ENCODE measurements at places on chromosomes 3 and 15. TPM values are rescaled to one million over a fixed set of nuclear protein-coding genes. Genes with fewer than 3 reads are reported as not detected.

Gene ITGA11
- not detected for total RNA-seq

Gene CCR1
- total RNA-seq = not detected

Gene MGA
- total RNA-seq = 19.0 TPM

Gene IL20RB
- 0.73 TPM for total RNA-seq

Gene GPR87
- total RNA-seq = 14.5 TPM

Gene TPRG1
- total RNA-seq = 1.2 TPM

Gene SLC12A8
- 11.7 TPM for total RNA-seq

Gene DAZL
- 0.04 TPM for total RNA-seq

Gene ACTL6A
- total RNA-seq = 105 TPM

Gene OSTN
- 0.35 TPM for total RNA-seq

Gene SPATA12
- 0.47 TPM for total RNA-seq

DNA sequence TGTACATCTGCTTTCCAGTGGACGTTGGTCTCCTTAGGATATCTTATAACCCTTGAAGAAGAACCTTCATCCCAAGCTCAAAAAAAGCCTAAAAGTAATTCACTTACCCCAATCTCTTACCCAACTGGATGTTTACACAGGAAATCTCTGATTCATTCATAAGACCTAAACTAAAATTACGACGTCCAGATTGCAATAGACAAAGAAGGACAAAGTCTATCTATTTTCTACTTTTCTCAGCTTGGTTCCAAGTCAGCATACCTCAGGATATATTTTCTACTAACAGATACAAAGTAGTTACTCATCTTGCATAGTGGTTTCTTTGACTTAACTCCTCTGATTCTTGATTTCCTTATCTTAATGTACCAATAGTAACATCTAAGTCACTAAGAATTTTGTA is 669.9 kb downstream of the OTOL1 start:
- H3K4me1 ChIP-seq = peaks cover 13% of the 10 kb centered on the region
- no peaks in the 10 kb centered on the region for H3K36me3 ChIP-seq
- no peak overlapping the region for H3K4me3 ChIP-seq
- no peaks in the 10 kb centered on the region for H3K27me3 ChIP-seq

GRCh38 chr3:34359064-34359463 is 560.6 kb downstream of the PDCD6IP start:
- no peaks in the 10 kb centered on the region for H3K27me3 ChIP-seq
- H3K4me1 ChIP-seq = no peaks in the 10 kb centered on the region
- H3K36me3 ChIP-seq = no peaks in the 10 kb centered on the region
- no peak overlapping the region for H3K4me3 ChIP-seq
- H3K27ac ChIP-seq = no peak overlapping the region

GRCh38 chr15:82699726-82700125 is 9.9 kb downstream of the AP3B2 start:
- H3K36me3 ChIP-seq = no peaks in the 10 kb centered on the region
- H3K4me1 ChIP-seq = no peaks in the 10 kb centered on the region
- DNase-seq = no peak
- no peak overlapping the region for H3K27ac ChIP-seq

- no peak overlapping the region for H3K4me3 ChIP-seq
- H3K4me1 ChIP-seq = peaks cover 21% of the 10 kb centered on the region
- no peak for DNase-seq
- H3K27ac ChIP-seq = no peak overlapping the region
- H3K36me3 ChIP-seq = no peaks in the 10 kb centered on the region
- no peaks in the 10 kb centered on the region for H3K27me3 ChIP-seq
These were observed 71.1 kb upstream of the BLM start for GRCh38 chr15:90645873-90646575.

- no peak for DNase-seq
- 0 out of 2 replicates have a peak, but pooled peaks cover 2% of the 10 kb centered on the region for H3K4me1 ChIP-seq
- H3K36me3 ChIP-seq = no peaks in the 10 kb centered on the region
- H3K27me3 ChIP-seq = peaks cover 7% of the 10 kb centered on the region
- no peak overlapping the region for H3K4me3 ChIP-seq
These were observed 56.4 kb upstream of the TLE3 start for GRCh38 chr15:70153921-70154717.

DNA sequence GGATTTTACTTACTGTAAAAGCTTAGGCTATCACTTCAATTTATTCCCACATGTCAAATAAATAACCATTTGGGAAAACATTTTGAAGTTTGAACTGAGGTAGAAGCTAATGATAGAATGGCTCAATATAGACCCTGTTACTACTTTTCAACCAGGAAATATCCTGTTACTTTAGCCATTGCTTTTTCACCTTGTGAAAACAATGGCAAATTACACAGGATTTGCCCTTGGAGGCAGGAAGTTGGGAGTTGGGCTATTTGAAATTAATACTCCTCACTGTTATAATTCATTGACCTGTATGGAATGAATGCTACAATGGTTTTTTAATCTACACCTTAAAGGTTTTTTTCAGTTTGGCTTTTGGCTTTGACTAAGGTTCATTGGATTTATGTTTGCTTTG is 98.1 kb upstream of the UBE2E2 start:
- no peaks in the 10 kb centered on the region for H3K27me3 ChIP-seq
- no peaks in the 10 kb centered on the region for H3K36me3 ChIP-seq
- no peak for DNase-seq
- no peak overlapping the region for H3K27ac ChIP-seq

DNA sequence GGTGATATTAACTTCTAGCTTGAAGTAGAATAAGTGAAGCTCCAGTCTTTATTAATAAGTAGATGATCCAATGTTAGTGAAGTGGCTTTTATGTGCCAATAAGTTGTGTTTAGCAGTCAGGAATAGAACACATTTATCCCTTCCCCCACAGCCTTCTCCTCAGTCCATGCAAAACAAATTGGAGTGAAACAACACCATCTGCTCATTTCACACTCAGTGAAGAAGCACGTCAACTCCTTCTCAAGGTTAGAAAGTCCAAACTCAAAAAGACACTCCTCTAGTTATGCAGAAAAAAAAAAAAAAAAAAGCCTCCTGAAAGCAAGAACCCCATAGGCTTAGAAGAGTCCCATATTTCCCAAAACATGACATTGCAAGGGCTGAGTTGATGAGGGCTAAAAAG is 18.0 kb upstream of the NEO1 start:
- no peak overlapping the region for H3K4me3 ChIP-seq
- no peaks in the 10 kb centered on the region for H3K4me1 ChIP-seq
- H3K36me3 ChIP-seq = no peaks in the 10 kb centered on the region
- peaks cover 87% of the 10 kb centered on the region for H3K27me3 ChIP-seq
- no peak overlapping the region for H3K27ac ChIP-seq

DNA sequence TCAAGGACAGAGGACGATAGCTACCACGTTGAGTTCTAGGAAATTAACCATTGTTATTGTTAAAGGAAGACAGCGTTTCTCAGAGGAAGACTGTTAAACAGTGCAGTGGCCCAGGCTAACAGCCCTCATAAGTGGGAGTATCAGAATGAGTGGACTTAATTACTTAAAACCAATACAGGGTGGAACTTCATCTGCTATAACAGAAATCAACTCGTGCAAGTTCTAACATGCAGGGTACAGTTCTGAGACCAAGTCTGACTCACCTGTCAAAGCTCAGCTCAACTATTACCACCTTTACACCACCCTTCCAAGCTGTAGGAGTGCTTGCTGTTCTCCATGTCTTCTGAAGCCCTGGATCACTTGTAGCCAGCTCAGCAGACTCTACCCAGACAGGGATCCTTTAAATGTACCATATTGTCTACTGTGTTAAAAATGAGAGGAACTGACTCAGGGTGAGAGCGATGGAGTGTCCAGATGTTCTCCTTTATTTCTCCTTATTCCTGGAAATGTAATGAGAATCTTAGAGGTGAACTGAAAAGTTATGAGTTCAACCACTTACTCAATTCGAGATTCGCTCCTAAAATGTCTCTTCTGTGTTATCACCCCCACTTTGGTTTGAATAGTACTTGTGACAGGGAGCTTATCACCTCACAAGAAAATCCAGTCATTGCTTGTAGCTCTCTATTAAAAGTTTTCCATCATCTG is 26.5 kb downstream of the CD86 start:
- H3K27me3 ChIP-seq = peaks cover 6% of the 10 kb centered on the region
- H3K4me1 ChIP-seq = no peaks in the 10 kb centered on the region
- no peak for DNase-seq

- no peaks in the 10 kb centered on the region for H3K27me3 ChIP-seq
- H3K4me3 ChIP-seq = no peak overlapping the region
- no peaks in the 10 kb centered on the region for H3K36me3 ChIP-seq
- no peak for DNase-seq
- H3K27ac ChIP-seq = no peak overlapping the region
- no peaks in the 10 kb centered on the region for H3K4me1 ChIP-seq
These were observed 88.7 kb upstream of the TNIK start for GRCh38 chr3:171548917-171549316.

DNA sequence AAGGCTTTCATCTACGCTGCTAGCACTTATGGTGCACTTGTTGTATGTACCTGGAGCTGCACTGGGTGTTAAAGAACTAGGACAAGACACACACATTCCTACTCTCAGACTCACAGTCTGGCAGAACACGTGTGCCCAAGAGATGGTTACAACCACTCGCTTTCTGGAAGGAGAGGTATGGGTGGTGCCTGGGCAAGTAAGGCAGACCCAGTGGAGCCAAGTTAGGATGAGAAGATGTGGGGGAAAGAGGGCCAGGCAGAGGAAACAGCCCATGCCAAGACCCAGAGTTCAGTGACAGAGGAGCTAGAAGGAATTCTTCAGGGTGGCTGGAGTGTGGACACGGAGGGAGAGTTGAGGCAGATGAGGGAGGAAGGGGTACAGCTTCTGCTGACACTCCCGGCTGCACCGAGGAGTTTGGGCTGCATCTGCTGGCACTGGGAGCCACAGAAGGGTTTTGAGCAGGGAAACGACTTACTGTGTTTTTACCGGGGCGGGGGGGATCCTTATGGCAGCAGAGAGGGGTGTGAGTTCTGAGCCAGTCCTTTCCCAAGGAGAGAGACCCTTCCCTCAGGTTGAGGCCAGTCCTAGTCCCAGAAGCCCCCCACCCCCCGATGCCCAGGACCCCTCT is 59.0 kb downstream of the GRIP2 start:
- H3K27me3 ChIP-seq = no peaks in the 10 kb centered on the region
- peaks cover 26% of the 10 kb centered on the region for H3K36me3 ChIP-seq
- H3K4me1 ChIP-seq = no peaks in the 10 kb centered on the region
- H3K27ac ChIP-seq = no peak overlapping the region
- H3K4me3 ChIP-seq = no peak overlapping the region

DNA sequence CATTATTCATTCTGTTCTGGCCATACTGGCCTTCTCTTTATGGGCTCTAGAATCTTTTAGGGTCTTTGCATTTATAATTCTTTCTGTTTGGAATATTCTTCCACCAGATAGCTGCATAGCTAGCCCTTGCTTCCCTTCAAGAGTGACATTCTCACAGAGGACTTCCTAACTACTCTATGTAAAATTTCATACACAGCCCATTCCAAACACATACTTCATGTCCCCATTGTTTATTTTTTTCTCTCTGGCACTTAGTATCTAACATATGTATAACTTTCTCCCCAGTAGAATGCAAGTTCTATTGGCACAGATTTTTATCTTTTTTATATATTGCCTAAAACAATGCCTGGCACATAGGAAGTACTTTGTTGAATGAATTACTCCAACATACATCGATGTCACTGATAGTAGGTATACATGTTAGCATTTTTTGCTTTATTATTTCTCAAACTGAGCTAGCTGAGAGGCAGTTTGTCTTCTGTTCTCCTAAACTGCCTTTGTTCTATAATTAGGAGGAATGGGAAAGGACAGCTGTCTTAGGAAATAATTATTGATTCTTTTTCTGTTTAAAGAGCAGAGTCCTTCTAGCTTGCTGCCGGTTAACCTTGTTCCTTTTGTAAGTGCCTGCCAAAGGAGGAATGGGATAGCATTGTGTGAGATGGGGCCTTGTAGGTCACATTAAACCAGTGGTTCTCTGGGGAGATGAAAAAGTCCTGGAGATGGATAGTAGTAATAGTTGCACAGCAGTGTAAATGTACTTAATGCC is 7.9 kb downstream of the FAM162A start:
- H3K4me3 ChIP-seq = no peak overlapping the region
- H3K27ac ChIP-seq = no peak overlapping the region
- H3K4me1 ChIP-seq = peaks cover 11% of the 10 kb centered on the region
- H3K27me3 ChIP-seq = no peaks in the 10 kb centered on the region
- no peak for DNase-seq
- H3K36me3 ChIP-seq = peaks cover 12% of the 10 kb centered on the region

- no peak overlapping the region for H3K4me3 ChIP-seq
- DNase-seq = peak; percentile 64
- peak overlapping the region; percentile 20 for H3K27ac ChIP-seq
These were observed 6.5 kb downstream of the DAG1 start for GRCh38 chr3:49476563-49476962.

GRCh38 chr15:56805466-56806147 is 72.3 kb upstream of the ZNF280D start:
- H3K4me1 ChIP-seq = peaks cover 13% of the 10 kb centered on the region
- peak; percentile 71 for DNase-seq
- H3K27ac ChIP-seq = peak overlapping the region; percentile 10
- H3K4me3 ChIP-seq = peak overlapping the region; percentile 58
- H3K27me3 ChIP-seq = no peaks in the 10 kb centered on the region

DNA sequence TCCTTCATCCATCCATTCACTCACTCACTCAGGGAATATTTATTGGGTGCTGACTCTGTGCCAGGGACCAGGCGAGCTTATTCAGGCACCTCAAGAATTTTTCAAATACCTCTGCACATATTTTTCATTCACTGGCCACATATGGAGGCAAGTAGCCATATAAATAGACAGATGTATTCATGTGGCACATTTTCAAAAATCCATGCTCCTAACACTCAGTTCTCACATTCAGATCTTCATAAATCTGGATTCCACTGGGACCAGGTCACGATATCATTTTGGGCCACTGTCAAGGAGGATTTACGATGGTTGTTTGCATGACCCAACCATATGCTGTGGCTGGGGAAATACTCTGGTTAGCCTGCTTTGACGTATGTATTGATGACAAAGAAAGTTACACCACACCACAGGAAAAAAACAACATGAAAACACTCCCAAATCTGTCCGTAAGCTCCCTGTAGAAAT is 241.8 kb upstream of the LRTM1 start:
- H3K27me3 ChIP-seq = no peaks in the 10 kb centered on the region
- peak overlapping the region; percentile 93 for H3K27ac ChIP-seq
- DNase-seq = peak; percentile 66
- no peak overlapping the region for H3K4me3 ChIP-seq
- H3K36me3 ChIP-seq = no peaks in the 10 kb centered on the region
- H3K4me1 ChIP-seq = peaks cover 18% of the 10 kb centered on the region

- no peaks in the 10 kb centered on the region for H3K36me3 ChIP-seq
- peaks cover 6% of the 10 kb centered on the region for H3K4me1 ChIP-seq
- H3K27me3 ChIP-seq = no peaks in the 10 kb centered on the region
- no peak for DNase-seq
These were observed 799 bp downstream of the VPS33B start for GRCh38 chr15:91021516-91022074.

GRCh38 chr3:140234256-140234655 is 299.3 kb downstream of the CLSTN2 start:
- no peaks in the 10 kb centered on the region for H3K36me3 ChIP-seq
- H3K4me1 ChIP-seq = no peaks in the 10 kb centered on the region
- no peak for DNase-seq
- no peak overlapping the region for H3K27ac ChIP-seq
- no peaks in the 10 kb centered on the region for H3K27me3 ChIP-seq
- H3K4me3 ChIP-seq = no peak overlapping the region
